ENCODE measurements at places on chromosomes 3 and 15. TPM values are rescaled to one million over a fixed set of nuclear protein-coding genes. Genes with fewer than 3 reads are reported as not detected.

The COLQ gene
- total RNA-seq = 5.3 TPM

DNA sequence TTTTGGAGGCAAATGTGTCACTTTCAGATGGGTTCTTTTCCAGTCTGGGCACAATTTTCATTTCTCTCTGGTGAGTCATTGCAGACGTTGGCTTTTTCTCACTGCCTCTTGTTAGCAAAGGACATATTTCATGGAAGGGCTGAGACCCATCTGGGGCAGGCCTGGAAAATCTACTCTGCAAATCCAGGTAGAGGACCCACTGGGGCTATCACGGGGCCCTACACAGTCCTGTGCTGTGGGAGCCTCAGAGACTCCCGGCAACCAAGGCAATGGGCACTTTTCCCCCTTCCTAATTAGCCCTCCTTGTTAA lies 58.0 kb downstream of the HRH1 start:
- no peaks in the 10 kb centered on the region for H3K4me1 ChIP-seq
- H3K36me3 ChIP-seq = no peaks in the 10 kb centered on the region
- no peaks in the 10 kb centered on the region for H3K27me3 ChIP-seq
- no peak overlapping the region for H3K4me3 ChIP-seq

GRCh38 chr3:18288243-18288642 lies 136.9 kb downstream of the SATB1 start:
- DNase-seq = no peak
- H3K27ac ChIP-seq = no peak overlapping the region
- H3K4me1 ChIP-seq = no peaks in the 10 kb centered on the region
- no peak overlapping the region for H3K4me3 ChIP-seq
- H3K27me3 ChIP-seq = no peaks in the 10 kb centered on the region

- DNase-seq = no peak
- H3K4me1 ChIP-seq = no peaks in the 10 kb centered on the region
- H3K4me3 ChIP-seq = no peak overlapping the region
- no peaks in the 10 kb centered on the region for H3K27me3 ChIP-seq
- H3K36me3 ChIP-seq = no peaks in the 10 kb centered on the region
- no peak overlapping the region for H3K27ac ChIP-seq
Observed at GRCh38 chr3:96776818-96777217, 37.6 kb upstream of the EPHA6 start.

DNA sequence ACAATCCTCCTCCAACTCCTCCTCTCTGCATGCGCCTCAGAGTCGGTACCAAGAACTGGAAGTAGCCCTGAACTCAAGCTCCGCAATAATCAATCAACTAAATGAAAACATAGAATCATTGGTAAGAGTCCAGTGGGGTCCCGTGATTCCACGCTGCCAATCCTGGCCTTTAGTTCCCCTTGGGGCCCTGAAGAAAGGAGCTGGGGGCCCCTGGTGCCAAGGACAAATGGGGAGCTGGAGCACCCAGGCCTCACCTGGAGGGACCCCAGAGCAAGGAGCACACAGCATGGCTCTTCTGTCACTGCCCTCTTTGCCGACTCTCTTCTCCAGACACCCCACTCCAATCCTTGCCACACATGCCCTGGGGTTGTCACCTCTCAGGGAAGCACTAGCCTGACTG lies 80.3 kb downstream of the ADAMTS7 start:
- H3K36me3 ChIP-seq = no peaks in the 10 kb centered on the region

DNA sequence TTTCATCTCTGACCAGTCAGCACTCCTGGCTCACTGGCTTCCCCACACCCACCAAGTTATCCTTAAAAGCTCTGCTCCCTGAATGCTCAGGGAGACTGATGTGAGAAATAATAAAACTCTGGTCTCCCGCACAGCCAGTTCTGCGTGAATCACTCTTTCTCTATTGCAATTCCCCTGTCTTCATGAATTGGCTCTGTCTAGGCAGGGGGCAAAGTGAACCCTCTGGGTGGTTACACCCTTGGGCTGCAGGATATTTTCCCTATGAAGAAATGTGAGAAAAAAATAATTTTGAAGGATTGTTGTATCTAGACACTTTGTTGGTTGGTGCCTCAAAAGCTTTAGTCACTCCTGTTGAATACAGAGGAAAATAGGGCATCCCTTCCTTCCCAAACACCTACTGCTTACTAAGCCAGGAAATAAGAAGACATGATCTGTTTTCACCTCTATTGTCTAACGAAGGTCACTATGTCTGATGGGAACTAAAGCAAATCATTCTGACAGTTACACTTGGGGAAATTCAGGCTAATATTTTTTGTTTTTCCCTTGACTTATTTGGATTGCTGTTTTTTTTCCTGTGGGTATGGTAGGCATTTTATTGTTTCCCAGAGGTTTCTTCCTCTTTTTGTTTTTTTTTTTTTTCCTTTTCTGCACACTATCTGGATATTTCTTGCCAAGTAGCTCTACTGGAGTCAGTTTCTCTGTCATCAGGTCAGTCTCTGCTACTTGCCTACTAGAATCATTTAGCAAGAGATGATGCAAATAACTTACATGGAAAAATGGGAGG lies 15.3 kb upstream of the TNFSF10 start:
- H3K36me3 ChIP-seq = no peaks in the 10 kb centered on the region
- no peak overlapping the region for H3K4me3 ChIP-seq
- no peaks in the 10 kb centered on the region for H3K4me1 ChIP-seq
- H3K27me3 ChIP-seq = no peaks in the 10 kb centered on the region

DNA sequence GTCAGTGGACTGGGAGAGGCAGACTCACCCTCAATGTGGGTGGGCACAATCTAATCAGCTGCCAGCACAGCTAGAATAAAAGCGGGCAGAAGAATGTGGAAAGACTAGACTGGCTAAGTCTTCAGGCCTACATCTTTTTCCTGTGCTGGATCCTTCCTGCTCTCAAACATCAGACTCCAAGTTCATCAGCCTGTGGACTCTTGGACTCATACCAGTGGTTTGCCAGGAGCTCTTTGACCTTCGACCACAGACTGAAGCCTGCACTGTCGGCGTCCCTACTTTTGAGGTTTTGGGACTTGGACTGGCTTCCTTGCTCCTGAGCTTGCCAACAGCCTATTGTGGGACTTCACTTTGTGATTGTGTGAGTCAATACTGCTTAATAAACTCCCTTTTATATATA lies 68.0 kb downstream of the CNTN3 start:
- DNase-seq = no peak
- H3K27me3 ChIP-seq = no peaks in the 10 kb centered on the region
- H3K4me3 ChIP-seq = no peak overlapping the region
- H3K36me3 ChIP-seq = no peaks in the 10 kb centered on the region

DNA sequence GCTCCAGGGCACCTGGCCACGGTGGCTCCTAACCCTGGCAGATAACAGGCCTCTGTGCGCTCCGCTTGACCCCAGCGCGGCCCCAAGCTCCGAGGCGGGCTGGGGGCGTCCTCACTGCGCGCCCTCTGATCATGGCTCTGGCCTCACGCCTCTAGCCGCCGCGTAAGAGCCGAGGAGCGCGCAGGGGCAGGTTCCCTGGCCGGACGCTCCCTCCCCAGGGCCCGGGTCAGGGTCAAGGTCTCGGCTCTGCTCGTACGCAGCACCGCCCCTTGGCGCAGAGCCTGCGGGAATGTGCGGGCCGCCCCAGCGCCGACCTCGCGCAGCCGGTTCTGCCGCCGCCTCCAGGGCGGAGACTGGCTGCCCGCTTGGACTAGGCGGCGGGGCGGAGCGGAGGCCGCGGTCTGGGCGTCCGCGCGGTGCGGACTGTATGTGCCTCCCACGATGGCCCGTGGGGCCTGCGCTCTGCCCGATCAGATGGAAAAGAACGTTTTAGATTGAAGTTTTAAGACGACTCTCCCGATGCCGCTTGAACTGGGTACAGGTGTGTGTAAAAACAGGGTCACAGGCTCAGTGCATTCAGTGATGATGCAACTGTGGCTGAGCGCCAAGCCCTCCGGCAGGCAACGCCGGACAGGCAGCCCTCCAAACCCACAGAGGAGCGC lies 40.8 kb downstream of the CHST14 start:
- H3K4me3 ChIP-seq = peak overlapping the region; percentile 62
- H3K4me1 ChIP-seq = peaks cover 17% of the 10 kb centered on the region
- H3K36me3 ChIP-seq = no peaks in the 10 kb centered on the region
- peak overlapping the region; percentile 24 for H3K27ac ChIP-seq

DNA sequence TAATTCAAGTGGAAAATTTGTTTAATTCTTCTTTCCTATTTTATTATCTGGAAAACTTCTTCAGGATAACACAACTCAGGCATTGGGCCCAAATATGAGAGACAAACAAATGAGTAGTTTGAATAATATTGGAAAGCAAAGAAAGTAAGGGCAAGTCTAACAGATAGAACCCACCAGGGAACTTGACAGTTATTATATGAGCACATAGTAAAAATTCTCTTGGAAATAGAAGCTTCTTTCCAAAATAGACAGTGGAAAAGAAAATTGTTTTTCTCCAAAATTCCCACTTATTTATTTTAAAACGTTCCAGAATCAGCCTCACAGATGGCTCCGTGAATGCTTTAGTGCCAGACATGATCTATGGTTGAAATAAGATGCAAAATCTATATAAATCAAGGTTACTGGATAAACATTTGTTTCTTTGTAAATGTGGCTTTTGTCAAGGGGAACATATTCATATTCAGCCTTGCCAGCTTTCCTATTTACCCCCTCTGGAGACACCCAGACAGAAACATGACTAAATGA lies 23.9 kb downstream of the LDHAL6B start:
- peaks cover 10% of the 10 kb centered on the region for H3K4me1 ChIP-seq
- DNase-seq = no peak
- no peak overlapping the region for H3K27ac ChIP-seq
- H3K4me3 ChIP-seq = no peak overlapping the region

DNA sequence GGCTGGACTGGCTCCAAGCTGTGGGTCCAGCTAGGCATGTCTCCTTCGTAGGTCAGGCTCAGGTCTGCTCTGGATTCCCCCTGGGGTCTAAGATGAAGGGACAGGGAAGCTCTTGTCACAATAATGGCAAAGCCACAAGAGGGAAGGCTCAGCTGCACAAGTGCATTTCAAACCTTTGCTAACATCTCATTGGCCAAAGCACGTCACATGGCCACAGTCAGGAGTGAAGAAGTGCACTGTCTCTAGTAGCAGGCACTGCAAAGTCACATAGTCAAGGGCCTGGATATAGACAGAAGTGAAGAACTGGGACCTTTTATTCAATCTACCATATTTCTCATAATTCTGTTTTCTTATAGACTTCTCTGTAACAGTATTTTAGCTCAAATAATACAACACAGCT lies 20.1 kb downstream of the DLEC1 start:
- no peaks in the 10 kb centered on the region for H3K4me1 ChIP-seq
- DNase-seq = no peak
- no peaks in the 10 kb centered on the region for H3K36me3 ChIP-seq
- no peak overlapping the region for H3K4me3 ChIP-seq
- no peaks in the 10 kb centered on the region for H3K27me3 ChIP-seq

The FAM81A gene
- not detected for total RNA-seq

The ADGRG7 gene
- total RNA-seq = not detected
